HTR-8/SVneo (cell line): ENCODE measurements at places on chromosomes 16 and 17.

- no peak for DNase-seq
Observed at GRCh38 chr16:66639091-66639885, 34.8 kb downstream of the CMTM3 start.

- DNase-seq: peak; percentile 91
Observed at GRCh38 chr17:59093702-59094231, 12.9 kb downstream of the TRIM37 start.

GRCh38 chr17:3501344-3501743, 25.5 kb downstream of the ASPA start:
- no peak for DNase-seq

- DNase-seq: no peak
Observed at GRCh38 chr16:14344945-14345344, 273.8 kb downstream of the MRTFB start.

DNA sequence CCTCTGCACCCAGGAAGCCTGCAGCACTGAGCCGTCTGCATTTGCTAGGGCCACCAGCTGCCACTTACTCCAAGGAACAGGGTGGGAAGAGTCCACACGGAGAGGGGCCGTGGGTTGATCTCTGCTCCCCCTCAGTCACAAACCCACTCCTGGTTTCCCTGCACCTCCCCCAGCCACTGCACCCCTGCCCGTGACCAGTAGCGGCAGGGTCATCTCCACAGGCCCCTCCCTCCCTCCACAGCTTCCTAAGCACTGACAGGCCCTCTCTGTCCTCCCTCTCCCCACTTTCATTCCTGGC, 75.2 kb downstream of the RBFOX3 start:
- DNase-seq: no peak

DNA sequence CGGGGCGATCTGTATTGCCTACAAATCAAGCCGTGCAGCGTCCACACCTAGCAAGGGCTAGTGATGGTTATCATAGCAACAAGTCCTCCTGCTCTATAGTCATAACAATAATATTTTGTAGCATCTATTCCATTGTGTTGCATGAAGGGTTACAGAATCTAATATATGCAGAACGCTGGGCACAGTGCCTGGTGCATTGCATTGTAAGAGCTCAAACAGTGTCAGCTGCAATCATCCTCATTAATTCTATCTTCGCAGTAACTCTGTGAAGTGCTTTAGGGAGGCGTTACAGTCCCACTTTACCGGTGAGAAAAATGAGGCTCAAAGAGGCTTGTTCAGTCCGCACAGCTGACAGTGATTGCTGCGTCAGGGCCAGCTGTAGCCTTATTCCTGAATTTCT, 149.4 kb downstream of the RBFOX1 start:
- DNase-seq: no peak

DNA sequence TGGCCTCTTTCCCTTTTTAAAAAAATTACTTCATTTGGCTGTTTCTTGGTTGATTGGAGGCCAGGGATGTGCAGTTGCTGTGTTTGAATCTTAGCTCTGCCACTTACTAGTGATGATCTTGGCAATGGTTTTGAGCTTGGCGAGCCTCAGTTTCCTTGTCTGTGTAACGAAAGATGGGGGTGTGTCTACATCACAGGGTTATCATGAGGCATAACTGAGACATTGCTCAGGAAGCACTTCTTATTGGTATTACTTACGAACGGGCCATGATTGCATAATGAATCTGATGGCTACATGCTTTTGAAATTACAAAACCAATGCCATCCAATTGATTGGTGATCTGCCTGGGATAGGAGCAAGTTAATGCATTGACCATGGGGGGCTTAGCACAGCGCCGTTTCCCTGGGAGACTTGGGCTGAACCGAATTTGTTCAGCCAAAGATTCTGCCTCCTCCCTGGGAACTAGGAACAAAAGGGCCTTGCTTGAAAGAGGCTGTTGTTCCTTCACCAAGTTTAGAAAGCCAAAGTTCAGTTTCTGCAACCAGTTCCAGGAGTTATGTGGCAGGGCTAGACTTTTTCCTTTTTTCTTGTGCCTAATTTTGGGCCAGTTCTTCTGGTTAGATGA, 21.9 kb downstream of the CMIP start:
- no peak for DNase-seq

DNA sequence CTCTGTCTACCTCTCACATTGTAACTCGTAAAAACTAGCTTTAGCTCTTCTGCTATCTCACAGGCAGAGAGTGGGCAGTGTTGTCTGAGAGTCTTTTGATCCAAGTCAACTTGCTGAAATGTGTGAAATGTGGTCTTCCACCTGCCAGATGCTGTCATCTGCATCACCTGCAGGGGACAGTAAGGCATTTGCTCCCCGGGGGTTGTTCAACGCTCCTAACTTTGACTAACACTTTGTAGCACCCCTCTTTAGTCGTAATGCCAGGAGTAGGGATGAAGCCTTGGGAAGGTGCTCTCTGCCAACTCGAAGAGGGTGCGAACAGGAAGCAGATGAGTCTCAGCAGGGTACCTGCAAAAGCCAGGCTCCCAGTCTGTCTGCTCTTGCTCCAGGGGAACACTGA, 36.1 kb downstream of the SNX11 start:
- no peak for DNase-seq

DNA sequence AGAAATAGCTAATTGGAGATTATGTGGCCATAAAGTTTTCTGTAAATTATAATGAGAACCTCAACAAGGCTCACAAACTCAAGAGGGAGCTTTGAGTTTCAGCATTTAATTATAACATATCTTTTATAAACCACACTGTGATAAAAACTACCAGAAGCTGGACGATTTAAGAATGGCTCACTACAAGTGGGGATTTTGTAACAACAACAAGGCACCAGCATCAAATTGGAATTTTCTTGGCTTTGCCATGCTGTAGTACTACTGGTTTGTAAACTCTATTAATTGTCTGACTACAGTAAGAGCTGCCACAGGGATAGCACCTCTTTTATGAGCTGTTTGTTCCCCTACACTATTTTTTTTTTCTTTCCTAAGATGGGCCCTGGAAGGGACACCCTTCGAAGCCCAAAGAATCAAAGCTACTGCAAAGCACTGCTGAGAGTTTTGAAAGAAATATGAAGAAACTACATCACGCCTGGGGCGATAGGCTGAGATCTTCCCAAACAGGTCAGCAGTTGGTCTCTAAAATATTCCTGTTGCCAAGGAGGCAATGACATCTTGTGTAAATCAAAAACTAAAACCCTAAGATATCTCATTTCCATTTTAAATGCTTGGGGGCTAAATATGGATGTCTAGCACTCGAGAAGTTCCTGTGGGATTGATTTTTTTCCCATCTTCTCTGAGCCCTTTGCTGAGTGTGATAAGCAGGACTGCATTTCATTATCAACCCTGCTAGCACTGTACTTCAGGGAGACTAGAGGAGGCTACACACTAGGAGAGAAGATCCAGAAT, 40.9 kb downstream of the SKAP1 start:
- DNase-seq: no peak

GRCh38 chr17:7207120-7208001, 12.3 kb downstream of the DLG4 start:
- DNase-seq: no peak

GRCh38 chr17:1068356-1068755, 71.4 kb downstream of the TIMM22 start:
- no peak for DNase-seq

- peak; percentile 63 for DNase-seq
Observed at GRCh38 chr16:22321340-22322001, 24.3 kb downstream of the POLR3E start.

DNA sequence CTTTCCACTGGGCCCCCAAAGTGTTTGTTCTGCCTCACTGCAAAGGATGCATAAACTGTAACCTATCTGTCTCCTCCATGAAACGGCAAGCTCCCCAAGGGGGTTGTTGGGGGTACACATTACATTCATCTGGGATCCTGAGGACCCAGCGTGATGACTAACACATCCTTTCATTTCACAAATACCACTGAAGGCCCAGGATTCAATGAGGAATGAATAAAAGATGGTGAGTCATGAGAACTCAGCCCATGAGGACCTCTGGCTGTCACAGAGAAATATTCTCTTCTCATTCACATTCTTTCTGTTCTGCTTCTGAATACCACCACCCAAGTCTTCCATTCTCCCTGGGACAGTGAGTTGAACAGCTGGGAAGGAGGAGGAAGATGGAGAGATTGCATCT, 149.8 kb downstream of the RBFOX3 start:
- DNase-seq: peak; percentile 41

GRCh38 chr16:87681981-87682570, 79.8 kb downstream of the JPH3 start:
- peak; percentile 48 for DNase-seq

DNA sequence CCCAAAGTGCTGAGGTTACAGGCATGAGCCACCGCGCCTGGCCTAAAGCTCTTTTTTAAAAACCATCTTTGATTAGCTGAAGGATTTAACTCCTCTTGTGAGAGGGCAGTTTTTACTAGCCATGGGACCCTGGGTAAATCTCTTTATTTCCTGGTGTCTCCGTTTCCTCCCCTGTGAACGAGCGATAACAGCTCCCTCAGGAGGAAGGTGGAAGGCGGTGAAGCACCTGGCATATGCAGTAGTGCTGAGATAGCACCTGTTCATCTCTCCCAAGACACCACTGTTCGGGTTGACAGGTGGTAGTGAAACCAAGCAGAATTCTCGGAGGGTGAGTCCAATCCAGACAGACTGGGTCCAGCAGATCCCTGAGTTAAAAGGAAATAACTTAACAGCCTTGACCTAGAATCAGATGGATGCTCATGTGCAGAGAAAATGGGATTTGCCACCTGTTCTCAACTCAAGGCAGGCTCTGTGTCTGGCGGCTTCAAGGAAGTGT, 86.2 kb downstream of the CRISPLD2 start:
- no peak for DNase-seq

DNA sequence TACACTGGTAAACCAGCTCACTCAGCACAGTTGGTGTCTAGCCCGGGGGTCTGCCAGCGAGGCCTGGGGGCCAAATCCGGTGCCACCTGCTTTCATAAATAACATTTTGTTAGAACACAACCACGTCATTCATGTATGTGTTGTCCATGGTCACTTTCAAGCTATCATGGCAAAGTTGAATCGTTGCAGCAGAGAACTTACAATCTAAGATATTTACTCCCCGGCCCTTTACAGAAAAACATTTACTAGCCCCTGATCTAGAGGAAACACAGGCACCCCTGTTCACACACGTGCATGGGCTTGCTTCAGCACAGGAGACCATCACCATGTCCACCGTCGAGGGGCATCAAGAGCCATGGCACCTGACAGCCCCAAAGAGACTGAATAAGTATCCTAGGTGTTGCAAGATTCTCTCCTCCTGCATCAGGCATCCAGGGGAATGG, 111.4 kb upstream of the DNAH9 start:
- DNase-seq: no peak

- DNase-seq: no peak
Observed at GRCh38 chr16:194516-194915, 14.3 kb downstream of the HBQ1 start.

GRCh38 chr17:42224651-42225050, 30.4 kb upstream of the GHDC start:
- no peak for DNase-seq

GRCh38 chr16:50684823-50685461, 3.8 kb upstream of the SNX20 start:
- DNase-seq: no peak

GRCh38 chr16:17194190-17194780, 276.5 kb downstream of the XYLT1 start:
- no peak for DNase-seq
